GM12865 (cell line): ENCODE measurements at places on chromosomes 4 and X.

DNA sequence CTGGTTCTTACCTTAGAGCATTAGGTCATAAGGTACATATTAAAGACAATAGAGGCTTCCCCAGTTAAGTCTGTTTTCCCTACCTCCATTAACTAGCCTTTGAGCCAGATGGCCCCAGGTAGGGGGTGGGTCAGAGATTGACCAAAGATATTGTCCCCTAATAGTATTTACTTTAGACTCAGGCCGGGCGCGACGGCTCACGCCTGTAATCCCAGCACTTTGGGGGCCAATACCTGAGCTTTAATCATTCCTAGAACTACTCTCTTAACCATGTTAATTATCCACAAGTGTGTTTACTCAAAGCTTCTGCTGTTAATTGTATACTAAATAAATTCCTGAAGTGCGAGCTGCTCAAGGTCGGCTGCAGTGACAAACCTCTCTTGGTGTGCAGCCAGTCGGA, 28.0 kb upstream of the AMBN start:
- DNase-seq, result no peak

DNA sequence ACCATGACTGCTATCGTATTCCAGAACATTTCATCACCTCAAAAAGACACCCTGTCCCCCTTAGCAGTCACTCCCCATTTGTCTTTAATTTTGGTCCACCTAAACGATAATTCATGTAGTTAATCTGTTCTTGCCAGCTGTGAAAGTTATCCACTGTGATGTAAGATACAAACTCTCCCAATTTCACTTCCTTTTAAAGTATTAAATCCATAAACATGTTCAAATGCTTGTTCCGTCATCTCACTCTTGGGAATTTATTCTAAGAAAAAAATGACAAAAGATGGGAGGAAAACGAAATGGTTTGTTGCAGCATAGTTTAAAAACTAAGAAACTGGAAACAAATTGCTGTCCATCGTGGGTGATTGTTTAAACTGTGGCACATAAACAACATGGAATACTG, 53.7 kb upstream of the IRF2 start:
- DNase-seq, result no peak

- no peak for DNase-seq
Measured at GRCh38 chrX:9794495-9794894, 8.3 kb downstream of the SHROOM2 start.

GRCh38 chrX:19017271-19017670, 33.4 kb upstream of the PHKA2 start:
- peak; percentile 26 for DNase-seq

- no peak for DNase-seq
Measured at GRCh38 chr4:173073939-173074500, 94.6 kb upstream of the GALNT7 start.

- DNase-seq, result no peak
Measured at GRCh38 chr4:18401425-18401824, 379.9 kb upstream of the LCORL start.

GRCh38 chrX:104513162-104513561, 52.8 kb upstream of the IL1RAPL2 start:
- DNase-seq, result no peak

DNA sequence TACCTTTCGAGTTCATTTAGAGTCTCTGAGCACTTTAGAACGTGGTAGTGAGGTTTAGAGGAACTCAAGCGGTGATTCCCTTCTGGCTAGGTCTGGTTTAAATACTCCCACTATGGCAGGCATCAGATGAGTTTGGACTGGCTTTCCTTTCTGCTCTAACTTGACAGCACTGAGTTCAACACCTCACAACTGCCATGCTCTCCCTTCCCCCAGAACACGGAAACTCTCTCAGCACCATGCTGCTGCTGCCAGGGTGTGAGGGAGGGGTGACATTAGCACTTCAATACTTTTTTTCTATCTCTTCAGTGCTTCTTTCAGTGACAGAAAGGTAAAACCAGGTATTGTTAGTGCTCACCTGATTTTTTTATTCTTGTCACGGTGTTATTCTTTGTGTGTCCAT, 234.5 kb upstream of the AGTR2 start:
- no peak for DNase-seq

DNA sequence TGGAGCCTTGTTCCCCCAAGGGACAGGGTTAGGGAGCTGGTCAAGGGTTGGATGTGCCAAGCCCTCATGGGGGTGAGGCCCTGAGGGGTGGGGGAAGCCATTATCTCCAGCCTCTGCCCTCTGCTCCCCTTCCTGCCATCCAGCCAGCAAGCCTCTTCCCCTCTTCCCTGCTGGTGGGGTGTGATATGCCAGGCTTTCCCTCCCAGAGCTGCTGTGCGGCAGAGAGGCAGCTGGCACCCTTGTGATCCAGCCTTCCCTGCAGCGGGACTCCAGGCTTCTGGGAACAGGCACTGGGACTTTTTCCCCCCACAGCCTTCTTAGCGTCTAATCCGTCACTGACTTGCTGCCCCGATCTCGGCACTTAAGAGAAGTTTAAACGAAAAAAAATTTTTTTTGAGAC, 6.3 kb downstream of the SSR4 start:
- DNase-seq, result no peak

DNA sequence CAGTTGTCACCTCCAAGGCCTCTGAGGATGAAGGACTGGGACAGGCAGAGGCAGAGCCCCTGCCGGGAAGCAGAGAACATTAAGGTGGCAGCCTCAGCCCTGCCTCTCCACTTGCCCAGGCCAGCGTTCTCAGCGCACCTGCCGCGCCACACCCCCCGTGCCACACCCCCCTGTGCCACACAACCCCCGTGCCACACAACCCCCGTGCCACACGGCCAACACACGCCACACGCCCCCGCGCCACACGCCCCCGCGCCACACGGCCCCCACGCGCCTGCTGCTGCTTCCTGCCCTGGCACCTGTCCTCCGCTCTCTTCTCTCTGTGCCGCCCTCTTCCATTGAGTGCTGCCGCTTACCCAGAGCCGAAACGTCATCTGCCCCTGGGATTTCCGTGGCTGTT, 58.0 kb upstream of the ZFP42 start:
- no peak for DNase-seq

- peak; percentile 70 for DNase-seq
Measured at GRCh38 chr4:3442959-3443749, 1.4 kb downstream of the HGFAC start.

DNA sequence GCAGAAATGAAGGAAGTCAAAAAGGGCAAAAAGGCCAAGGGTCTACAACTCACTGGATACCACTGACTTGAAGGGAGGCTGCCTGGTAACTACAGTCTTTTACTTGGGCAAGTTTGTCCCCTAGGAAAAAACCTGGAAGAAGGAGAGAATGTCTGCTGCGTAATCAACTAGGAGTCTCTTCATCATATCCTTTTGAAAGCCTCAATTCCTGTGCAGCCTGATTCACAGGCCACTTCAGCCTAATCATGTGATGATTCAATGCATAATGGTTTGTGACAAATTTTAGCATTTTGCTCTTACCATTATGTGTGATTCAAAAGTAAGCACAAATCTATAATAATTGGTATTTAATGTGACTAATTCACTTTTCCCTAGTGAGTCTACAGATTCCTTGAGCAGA, 273.6 kb downstream of the FRMPD4 start:
- no peak for DNase-seq

- DNase-seq, result no peak
Measured at GRCh38 chrX:39585808-39586207, 511.9 kb downstream of the BCOR start.

DNA sequence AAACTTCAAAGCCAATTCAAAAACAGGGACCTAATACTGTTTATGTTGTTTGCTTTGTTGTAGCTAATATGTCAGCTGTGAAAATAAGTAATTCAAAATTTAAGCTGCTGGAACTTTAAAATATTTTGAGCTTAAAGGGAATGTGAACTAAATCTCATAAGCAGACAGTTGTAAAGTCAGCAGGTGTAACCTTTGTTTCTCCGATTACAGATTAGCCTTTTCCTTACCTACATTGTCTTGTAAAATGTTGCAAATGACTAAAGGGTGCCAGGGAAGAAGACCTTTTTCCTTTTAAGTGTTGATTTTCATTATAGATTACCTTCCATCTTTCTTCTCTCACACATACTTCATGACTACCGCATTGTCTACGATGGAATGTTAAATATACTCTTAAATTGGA, 405.1 kb downstream of the KCNIP4 start:
- DNase-seq, result no peak

GRCh38 chr4:112823606-112824005, 186.7 kb downstream of the LARP7 start:
- no peak for DNase-seq

- DNase-seq, result no peak
Measured at GRCh38 chrX:136310411-136310810, 9.6 kb downstream of the ADGRG4 start.

GRCh38 chrX:8192276-8192675, 21.2 kb upstream of the VCX2 start:
- DNase-seq, result no peak

GRCh38 chr4:184850018-184850417, 24.2 kb upstream of the ACSL1 start:
- DNase-seq, result no peak

DNA sequence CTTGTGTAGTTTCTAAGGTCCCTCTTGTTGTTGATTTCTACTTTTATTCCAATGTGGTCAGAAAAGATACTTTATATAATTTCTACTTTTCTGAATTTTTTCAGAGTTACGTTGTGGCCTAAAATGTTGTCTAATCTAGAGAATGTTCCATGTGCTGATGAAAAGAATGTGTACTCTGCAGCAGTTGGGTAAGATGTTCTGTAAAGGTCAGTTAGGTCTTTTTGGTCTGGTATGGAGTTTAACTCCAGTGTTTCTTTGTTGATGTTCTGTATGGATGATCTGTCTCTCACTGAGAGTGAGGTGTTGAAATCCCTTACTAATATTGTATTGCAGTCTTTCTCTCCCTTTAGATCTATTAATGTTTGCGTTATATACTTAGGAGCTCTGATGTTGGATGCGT, 37.0 kb upstream of the GPRIN3 start:
- DNase-seq, result no peak

GRCh38 chrX:31706466-31706865, 634.6 kb upstream of the FTHL17 start:
- DNase-seq, result no peak

DNA sequence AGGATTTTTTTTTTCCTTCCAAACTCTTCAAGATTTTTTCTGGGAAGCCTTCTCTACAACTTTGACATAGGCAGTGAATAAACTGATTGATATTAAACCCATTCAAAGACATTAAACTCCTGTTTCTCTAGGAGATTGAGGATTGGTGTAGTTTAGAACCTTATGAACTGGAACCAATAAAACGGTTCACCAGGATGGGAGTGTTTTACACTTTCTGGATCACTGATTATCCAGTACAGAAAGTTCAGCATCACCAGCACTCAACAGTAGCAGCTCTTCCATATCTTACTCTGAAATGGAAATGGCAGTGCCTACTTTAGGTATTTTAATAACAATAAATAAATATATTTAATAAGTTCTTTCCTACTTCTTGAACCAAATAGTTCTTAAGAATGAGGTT, 76.7 kb downstream of the BMPR1B start:
- no peak for DNase-seq

- DNase-seq, result peak; percentile 48
Measured at GRCh38 chr4:173367285-173367684, 3.5 kb upstream of the SAP30 start.

- peak; percentile 33 for DNase-seq
Measured at GRCh38 chr4:74038425-74039314, at the start of gene CXCL3. Gene CXCL3 (minus strand): TSS chr4:74038689. CDS start chr4:74038611, 78 bp downstream.

DNA sequence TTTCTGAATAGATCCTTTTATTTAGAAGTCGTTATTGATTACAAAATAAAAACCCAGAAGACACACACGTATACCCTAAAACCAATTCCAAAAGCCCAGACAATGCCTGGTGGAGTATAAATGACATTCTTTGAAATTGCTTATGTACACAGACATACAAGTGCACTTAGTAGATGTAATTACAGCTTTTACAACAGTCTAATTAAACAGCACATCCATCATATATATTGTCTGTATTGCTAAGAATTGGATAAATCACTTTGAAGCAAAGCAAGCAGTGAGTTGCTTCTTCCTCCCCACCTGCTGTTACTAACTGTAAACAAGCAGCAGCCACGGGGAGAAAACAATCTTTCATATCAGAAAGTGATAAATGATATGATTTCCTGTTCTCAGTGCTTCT, 645.7 kb downstream of the TLL1 start:
- DNase-seq, result no peak

- DNase-seq, result no peak
Measured at GRCh38 chr4:112280386-112281056, 5.2 kb downstream of the TIFA start.
